ENCODE measurements at places on chromosomes 12 and 14.

- DNase-seq: peak; percentile 62
Observed at GRCh38 chr12:79174626-79175025, 310.1 kb downstream of the SYT1 start.

DNA sequence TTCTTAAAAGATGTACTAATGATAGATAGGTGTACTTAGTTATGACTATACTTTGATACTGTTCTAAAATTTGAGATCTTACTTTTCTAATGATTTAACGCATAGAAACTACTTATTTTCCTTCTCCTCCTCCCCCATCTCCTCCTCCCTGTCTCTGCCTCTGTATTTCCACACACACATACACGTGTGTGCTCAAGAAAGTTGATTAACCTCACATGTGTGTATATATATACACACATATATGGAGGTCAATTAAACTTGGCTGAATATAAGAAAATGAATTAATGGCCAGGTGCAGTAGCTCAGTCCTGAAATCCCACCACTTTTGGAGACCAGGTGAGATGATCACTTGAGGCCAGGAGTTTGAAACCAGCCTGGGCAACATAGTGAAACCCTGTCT is 362.7 kb upstream of the SYT1 start:
- DNase-seq: no peak

GRCh38 chr12:54975875-54976274 is 8.7 kb downstream of the TESPA1 start:
- DNase-seq: no peak

GRCh38 chr12:59164226-59164625 is 243.9 kb upstream of the LRIG3 start:
- peak; percentile 22 for DNase-seq

DNA sequence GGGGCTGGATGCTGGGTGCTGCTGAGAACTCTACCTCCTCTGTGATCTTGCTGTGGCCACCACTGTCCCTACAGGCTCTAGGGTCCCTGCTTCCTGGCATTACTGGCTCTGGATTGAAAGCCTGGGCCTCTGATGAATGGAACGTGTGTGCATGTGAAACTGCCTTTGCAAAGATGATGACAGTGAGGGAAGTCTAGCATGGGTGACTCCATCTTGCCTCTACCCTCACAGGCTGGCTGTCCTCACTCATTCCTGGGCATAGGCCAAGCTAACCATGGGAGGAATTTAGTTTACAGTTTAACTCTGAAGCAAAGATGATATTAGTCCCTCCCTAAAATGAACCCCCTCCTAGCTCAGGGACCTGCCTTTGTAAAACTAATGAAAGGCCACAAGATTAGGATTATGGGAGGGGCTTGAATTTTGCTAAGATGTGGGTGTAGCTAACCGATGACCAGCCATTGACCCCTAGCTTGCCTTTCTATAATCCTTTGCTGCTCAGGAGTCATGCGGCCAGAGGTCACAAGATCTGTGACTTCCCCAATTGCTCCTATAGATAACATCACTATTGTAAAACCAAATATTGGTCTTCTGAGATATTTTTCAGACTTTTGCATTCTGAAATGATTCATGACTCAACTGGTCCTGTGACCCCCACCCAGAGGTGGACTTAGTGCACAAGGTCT is 2.2 kb upstream of the C1S start:
- DNase-seq: no peak

DNA sequence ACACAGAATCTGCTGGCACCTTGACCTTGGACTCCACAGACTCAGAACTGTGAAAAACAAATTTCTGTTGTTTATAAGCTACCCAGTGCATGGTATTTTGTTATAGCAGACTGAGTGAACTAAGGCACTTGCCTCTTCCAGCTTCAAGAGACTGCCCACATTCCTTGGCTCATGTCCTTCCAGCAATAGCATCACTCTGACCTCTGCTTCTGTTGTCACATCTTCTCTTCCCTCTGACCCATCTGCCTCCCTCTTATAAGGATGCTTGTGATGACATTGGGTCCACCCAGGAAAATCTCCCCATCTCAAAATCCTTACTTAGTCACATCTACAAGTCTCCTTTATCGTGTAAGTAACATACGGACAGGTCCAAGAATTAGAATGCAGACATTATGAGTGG is 200.4 kb downstream of the PIK3C2G start:
- DNase-seq: no peak

- DNase-seq: no peak
Observed at GRCh38 chr14:88312257-88312656, 10.8 kb downstream of the KCNK10 start.

GRCh38 chr12:54413284-54414190 is 5.5 kb downstream of the ITGA5 start:
- DNase-seq: no peak

- DNase-seq: no peak
Observed at GRCh38 chr14:105074601-105075053, 9.4 kb upstream of the GPR132 start.

- DNase-seq: no peak
Observed at GRCh38 chr12:77932216-77932615, 101.5 kb downstream of the NAV3 start.

- DNase-seq: peak; percentile 43
Observed at GRCh38 chr12:68011882-68012207, 22.6 kb downstream of the IFNG-AS1 start.
